H9 (cell line): ENCODE measurements at places on chromosomes 11 and 22.
A peak's percentile ranks its signal among the peaks of the same experiment; 100 is the strongest.

DNA sequence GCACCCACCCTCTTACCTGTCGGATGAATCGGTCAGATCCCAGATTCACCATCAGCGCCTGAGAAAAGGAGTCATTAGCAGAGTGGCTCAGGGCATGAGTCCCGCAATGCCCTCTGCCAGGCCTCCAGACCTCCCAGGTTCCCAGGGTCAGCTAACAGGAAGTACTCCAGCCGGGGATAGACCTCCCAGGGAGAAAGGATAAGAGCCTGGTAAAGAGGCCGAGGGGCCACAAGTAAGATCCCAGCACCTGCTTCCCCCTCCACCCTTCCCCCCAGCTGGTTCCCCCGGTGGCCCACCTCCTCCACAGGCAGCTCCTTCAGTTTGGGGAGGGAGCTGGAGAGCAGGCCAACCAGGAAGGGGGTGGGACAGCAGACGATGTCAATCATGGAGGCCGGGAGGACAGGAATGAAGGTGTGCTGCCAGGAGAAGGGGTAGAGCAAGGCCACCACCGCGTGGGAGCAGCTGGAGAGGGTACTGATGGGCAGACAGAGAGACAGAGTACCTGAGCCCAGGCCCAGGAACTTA is 16.4 kb downstream of the RPL27A start:
- peak; percentile 93 for DNase-seq
- peak overlapping the region; percentile 83 for H3K27ac ChIP-seq
- H3K4me3 ChIP-seq = peak overlapping the region; percentile 44
- peaks cover 36% of the 10 kb centered on the region for H3K36me3 ChIP-seq
- H3K4me1 ChIP-seq = peaks cover 32% of the 10 kb centered on the region; the same call in 1 of the 2 replicates

GRCh38 chr11:64157631-64158394 is 8.1 kb downstream of the MACROD1 start:
- DNase-seq = no peak
- H3K27ac ChIP-seq = no peak overlapping the region
- H3K4me1 ChIP-seq = peaks cover 2% of the 10 kb centered on the region

GRCh38 chr11:33256031-33256812 is 959 bp upstream of the HIPK3 start:
- peak overlapping the region; percentile 87 for H3K27ac ChIP-seq
- no peaks in the 10 kb centered on the region for H3K4me1 ChIP-seq
- H3K36me3 ChIP-seq = peaks cover under 1% of the 10 kb centered on the region; the same call in 1 of the 3 replicates
- peak overlapping the region; percentile 93 for H3K4me3 ChIP-seq

GRCh38 chr22:26330971-26331625 is 98.0 kb upstream of the ASPHD2 start:
- H3K36me3 ChIP-seq = no peaks in the 10 kb centered on the region
- no peaks in the 10 kb centered on the region for H3K27me3 ChIP-seq
- H3K4me1 ChIP-seq = no peaks in the 10 kb centered on the region
- peak; percentile 84 for DNase-seq
- H3K4me3 ChIP-seq = no peak overlapping the region

GRCh38 chr11:106917973-106918372 is 100.3 kb downstream of the GUCY1A2 start:
- H3K27me3 ChIP-seq = no peaks in the 10 kb centered on the region
- H3K27ac ChIP-seq = no peak overlapping the region
- H3K4me1 ChIP-seq = no peaks in the 10 kb centered on the region
- H3K36me3 ChIP-seq = no peaks in the 10 kb centered on the region

DNA sequence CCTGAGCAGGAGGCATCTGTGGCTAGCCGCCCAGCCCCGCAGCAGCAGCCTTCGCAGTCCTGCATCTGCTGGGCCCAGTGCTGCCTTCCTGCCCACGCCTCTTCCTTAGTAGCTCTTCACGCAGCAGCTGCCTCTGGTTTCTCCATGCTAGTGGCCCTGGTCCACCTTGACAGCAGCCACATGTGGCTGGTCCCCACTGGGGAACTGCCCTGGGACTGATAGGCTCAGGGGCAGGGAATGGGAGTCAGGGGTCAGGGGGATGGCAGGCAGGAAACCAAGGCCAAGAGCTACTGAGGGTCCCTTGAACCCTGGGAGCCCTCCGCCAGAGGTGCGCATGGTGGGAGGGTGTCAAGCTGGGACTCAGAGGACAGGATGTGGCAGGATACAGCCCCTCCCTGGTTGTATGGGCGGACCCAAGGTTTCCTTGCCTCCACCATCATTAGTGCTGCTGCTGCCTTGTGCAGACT is 99.4 kb upstream of the PITPNB start:
- no peaks in the 10 kb centered on the region for H3K36me3 ChIP-seq
- no peak overlapping the region for H3K4me3 ChIP-seq
- no peak overlapping the region for H3K27ac ChIP-seq
- H3K27me3 ChIP-seq = no peaks in the 10 kb centered on the region
- no peak for DNase-seq

DNA sequence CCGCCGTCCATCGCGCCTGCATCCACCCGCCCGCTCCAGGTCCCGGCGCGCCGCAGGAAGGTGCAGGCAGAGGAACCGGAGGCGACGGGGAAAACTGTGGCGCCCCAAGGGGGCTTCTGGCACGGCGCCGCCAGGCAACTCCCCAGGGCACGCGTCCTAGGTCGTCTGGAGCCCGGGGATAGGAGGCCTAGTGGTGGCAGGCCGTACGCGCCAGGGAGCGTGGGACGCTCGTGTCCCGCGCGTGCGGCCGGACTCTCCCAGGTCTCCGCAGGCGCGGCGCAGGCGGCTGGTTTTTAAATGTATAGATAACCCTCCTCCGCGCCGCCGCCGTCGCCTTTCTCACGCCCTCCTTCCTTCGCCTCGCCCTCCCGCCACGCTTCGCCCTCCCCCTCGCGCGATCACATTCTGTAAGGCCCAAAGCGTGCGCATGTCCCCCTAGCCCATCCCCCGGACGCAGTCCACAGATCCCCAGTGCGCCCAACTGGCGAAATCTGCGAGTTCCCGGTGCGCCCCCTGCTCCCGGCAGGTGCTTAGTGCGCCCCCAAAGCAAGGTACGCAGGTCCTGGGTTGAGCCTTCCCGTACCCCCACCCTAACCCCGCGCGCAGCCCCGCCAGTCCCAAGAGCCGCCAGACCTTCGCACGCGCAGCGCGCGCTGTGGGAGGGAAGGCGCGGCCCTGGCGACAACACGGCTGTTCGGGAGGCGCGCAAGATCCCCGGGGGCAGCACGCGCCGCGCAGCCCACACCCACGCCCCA is at the start of gene ASCL2:
Gene ASCL2 (minus strand): TSS at position 267 of the 755 bp plus-strand sequence. CDS start 256 bp downstream, at position 11.
- peak; percentile 32 for DNase-seq
- H3K4me1 ChIP-seq = no peaks in the 10 kb centered on the region
- no peak within 1 kb of the TSS for H3K27ac ChIP-seq
- peaks cover 32% of the 10 kb centered on the region; the same call in 1 of the 2 replicates for H3K27me3 ChIP-seq
- no peaks in the 10 kb centered on the region for H3K36me3 ChIP-seq

- no peak overlapping the region for H3K4me3 ChIP-seq
- H3K27me3 ChIP-seq = no peaks in the 10 kb centered on the region
- no peak for DNase-seq
- peaks cover 79% of the 10 kb centered on the region for H3K36me3 ChIP-seq
Observed at GRCh38 chr22:26529345-26529744, 17.1 kb upstream of the TFIP11 start.

DNA sequence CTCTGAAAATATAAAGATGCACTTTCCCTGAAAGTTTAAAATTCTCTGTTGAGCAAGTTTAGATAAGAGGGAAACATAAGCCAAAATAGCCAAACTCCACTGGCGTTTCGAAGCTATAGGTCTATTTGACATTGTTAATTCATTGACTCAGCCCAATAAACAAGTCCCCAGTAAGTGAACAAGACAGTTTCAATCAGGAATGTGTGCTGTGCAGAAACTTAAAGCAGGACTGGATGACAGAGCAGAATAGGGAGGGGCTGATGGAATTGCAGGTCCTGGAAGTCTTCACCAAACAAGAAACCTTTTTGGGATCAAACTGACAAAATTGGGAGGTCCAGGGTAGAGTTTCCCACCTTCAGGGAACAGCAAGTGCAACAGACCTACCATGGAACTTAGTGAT is 8.9 kb upstream of the KDM4E start:
- H3K4me1 ChIP-seq = no peaks in the 10 kb centered on the region
- DNase-seq = no peak
- no peaks in the 10 kb centered on the region for H3K27me3 ChIP-seq
- no peaks in the 10 kb centered on the region for H3K36me3 ChIP-seq

DNA sequence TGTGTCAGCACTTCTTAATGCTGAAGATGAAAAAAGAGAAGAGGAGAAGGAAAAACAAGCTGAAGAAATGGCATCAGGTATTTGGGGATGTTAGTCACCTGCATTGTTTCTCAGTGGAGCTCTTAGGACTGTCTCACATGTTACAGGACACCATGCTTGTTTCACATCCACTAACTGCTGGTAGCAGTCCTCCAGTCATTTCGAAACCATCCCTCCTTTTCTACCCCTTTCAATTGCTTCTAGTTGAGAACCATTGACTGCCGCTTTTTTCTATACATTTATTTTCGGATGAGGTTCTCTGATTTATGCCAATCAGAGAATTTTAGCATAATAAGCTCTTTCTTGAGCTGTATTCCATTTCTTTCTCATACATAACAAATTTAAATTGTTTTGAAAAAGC is 21.5 kb downstream of the BIRC2 start:
- no peak for DNase-seq
- H3K4me1 ChIP-seq = no peaks in the 10 kb centered on the region
- no peak overlapping the region for H3K4me3 ChIP-seq
- no peak overlapping the region for H3K27ac ChIP-seq
- H3K27me3 ChIP-seq = no peaks in the 10 kb centered on the region
- H3K36me3 ChIP-seq = peaks cover 20% of the 10 kb centered on the region

DNA sequence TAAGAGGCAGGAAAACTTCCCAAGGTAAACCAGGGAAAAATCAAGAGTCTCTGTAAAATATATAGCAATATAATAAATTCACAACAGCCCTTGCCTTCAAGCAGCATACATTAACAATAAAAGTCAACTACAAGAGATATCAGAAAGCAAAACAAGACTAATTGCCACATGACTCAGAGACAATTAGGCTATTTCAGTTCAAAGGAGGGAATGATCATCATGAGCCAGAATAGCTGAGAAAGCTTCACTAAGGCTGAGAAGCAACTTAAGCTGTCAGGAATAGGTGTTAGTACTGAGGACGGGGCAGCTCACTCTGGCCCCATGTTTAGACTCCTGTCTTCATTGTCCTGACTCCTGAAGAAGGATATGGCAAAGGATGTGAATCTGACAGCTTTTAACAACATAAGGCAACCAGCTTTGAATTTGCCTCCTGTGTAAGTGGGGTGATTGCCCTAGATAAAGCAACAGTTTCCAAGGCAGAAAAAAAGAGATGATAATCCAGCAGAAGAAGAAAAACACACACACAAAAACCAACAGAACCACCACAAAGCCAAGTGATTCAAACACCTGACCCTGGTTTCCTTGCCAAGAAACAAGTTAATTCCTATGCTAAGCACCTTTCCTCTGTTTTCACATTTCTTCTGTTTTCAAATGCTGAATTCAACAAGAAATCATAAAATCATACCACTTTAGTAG is 60.8 kb downstream of the SIK3 start:
- peaks cover 2% of the 10 kb centered on the region; the same call in 1 of the 2 replicates for H3K4me1 ChIP-seq
- H3K36me3 ChIP-seq = no peaks in the 10 kb centered on the region
- no peaks in the 10 kb centered on the region for H3K27me3 ChIP-seq
- DNase-seq = no peak

DNA sequence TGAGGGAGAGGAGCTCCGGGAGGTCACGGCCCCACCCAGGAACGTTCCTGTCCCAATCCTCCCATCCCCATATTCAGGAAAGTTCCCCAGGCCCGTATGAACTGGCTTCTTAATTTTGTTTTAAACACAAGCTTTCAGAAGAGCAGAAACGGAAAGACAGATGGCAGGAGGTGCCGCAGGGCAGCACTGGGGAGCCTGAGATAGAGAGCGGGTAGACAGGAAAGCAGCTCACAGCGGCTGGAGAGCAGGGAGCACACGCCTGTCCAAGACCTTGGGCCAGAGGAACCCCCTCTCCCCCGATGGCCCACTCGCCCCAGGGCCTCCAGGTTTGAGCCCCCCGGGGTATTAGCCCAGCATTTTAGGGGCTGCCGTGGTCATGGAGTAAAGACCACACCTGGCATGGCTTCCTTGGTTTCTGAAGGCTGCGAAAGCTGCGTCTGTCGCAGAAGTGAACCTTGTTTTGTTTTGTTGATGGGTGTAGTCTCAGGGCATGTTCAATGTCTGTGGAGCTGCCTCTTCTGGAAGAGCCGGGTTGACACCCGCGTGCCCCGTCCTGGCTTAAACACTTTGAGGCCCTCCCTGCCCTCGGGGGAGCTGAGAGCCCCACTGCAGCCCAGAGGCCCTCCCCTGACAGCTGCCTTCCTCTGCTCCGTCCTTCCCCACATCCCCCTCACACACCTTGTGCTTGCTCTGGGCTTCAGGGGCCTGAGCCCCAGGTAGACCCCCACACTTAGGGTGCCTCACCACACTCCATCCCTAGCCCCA is 17.9 kb upstream of the KCNQ1OT1 start:
- no peak overlapping the region for H3K27ac ChIP-seq
- DNase-seq = no peak
- peaks cover 17% of the 10 kb centered on the region; the same call in 1 of the 2 replicates for H3K27me3 ChIP-seq
- H3K4me1 ChIP-seq = peaks cover 5% of the 10 kb centered on the region; the same call in 1 of the 2 replicates
- H3K4me3 ChIP-seq = no peak overlapping the region

DNA sequence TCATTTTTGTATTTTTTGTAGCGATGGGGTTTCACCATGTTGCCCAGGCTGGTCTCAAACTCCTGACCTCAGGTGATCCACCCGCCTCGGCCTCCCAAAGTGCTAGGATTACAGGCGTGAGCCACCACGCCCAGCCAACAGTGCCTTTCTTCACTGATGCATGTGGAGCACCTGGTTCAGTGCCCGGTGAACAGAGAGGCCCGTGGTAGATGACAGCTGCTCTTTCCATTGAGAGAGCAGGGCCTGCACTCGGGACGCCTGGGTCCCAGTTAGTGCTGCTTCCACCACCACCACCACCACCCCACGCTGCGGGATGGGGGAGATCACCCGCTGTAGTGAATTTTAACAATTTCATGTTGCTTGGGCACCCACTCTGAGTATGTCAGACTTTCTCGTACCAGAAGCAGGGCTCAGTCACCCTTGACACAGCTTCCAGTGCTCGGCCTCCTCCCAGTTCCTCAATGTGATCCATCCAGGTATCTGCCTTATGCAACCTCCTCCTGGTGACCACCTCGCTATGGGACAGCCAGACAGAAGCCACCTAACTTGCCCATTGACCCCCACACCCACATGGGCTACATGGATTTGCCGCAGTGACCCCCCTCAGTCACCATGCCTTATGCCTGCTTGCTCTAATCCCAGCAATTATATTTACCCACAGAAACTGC is 36.6 kb downstream of the ARRB1 start:
- H3K4me1 ChIP-seq = no peaks in the 10 kb centered on the region
- DNase-seq = no peak
- no peak overlapping the region for H3K27ac ChIP-seq
- no peaks in the 10 kb centered on the region for H3K27me3 ChIP-seq
- H3K4me3 ChIP-seq = no peak overlapping the region

- DNase-seq = no peak
- H3K27me3 ChIP-seq = no peaks in the 10 kb centered on the region
- H3K36me3 ChIP-seq = peaks cover 83% of the 10 kb centered on the region
- no peak overlapping the region for H3K4me3 ChIP-seq
- no peaks in the 10 kb centered on the region for H3K4me1 ChIP-seq
Observed at GRCh38 chr11:61800331-61801281, 7.9 kb downstream of the FEN1 start.
